BE2C (cell line): ENCODE measurements at places on chromosomes 3 and 15.
A peak's percentile ranks its signal among the peaks of the same experiment; 100 is the strongest.

- DNase-seq = peak; percentile 63
Observed at GRCh38 chr3:152183473-152183872, 85.3 kb upstream of the MBNL1 start.

GRCh38 chr3:82308755-82309154 lies 547.3 kb upstream of the GBE1 start:
- DNase-seq = no peak

- DNase-seq = peak; percentile 33
Observed at GRCh38 chr15:64740311-64741170, 34.8 kb downstream of the RBPMS2 start.

DNA sequence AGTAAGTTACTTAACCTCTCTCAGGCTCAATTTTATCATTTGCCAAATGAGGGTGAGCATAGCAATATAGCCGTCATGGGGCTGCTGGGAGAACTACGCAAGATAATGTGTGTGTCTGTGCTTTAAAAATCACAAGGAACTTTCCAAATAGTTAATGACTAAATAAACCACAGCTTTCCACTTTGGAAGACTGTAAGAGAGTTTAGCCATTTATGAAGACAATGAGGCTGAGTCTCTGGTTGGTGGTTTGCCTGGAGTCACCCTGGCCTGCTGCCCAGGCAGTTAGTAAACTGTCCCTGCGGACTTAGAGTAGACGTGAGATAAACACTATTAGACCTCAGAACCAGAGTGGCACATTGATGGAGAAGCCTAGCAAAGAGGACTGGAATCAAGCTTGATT lies 357.7 kb downstream of the CLSTN2 start:
- peak; percentile 46 for DNase-seq

GRCh38 chr15:92612891-92613290 lies 42.7 kb downstream of the FAM174B start:
- DNase-seq = no peak

DNA sequence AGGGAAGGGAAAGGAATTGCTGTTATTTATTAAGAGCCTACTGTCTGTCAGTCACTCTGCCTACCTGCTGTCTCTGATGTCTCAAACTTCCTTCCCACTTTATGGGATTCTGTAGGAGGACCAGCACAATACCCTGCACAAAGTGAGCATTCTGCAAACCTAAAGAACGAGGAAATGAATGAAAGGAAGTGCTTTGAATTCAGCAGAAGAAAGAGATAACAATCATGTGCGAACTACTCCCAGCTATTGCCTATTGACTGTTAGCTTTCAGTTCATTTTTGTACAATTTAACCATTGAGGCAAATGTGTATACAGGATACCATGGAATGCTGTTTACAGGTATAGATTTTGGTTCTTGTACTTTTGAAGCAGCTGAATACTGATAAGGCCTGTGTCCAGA lies 66.8 kb downstream of the CMSS1 start:
- no peak for DNase-seq

DNA sequence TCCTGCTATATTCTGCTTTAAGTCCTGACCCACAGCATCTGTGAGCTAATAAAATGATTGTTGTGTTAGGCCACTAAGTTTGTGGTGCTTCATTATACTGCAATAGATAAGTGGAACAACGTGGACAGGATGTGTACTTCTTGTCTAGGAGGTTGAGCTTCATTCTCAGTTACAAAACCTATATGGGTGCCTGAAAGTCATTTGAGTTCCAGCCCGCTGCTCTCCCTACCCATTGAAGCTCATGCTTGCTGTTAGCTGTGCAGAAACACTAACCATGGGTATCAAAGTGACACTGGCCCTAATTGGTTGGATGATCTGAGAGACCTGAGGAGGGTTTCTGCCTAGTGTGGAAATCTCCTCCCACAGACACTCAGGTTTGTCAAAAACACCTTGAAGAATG lies 357.2 kb downstream of the PDCD6IP start:
- DNase-seq = no peak

DNA sequence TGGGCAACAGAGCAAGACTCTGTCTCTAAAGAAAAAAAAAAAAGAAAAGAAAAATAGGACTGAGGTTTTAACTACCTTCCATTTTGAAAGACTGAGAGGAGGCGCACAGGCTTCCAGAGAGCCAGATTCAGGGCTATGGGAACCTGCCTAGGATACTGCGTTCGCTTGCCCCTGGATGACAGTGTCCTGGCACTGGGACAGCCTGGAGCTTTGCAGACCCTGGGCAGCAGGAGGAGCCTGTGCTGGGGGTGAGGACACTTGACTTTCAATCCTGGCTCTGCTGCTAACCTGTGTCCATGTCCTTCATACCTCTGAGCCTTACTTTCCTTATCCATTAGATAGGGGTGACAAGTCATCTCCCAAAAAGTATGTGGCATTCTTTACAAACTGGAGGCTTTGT lies 31.2 kb downstream of the CD276 start:
- DNase-seq = no peak

DNA sequence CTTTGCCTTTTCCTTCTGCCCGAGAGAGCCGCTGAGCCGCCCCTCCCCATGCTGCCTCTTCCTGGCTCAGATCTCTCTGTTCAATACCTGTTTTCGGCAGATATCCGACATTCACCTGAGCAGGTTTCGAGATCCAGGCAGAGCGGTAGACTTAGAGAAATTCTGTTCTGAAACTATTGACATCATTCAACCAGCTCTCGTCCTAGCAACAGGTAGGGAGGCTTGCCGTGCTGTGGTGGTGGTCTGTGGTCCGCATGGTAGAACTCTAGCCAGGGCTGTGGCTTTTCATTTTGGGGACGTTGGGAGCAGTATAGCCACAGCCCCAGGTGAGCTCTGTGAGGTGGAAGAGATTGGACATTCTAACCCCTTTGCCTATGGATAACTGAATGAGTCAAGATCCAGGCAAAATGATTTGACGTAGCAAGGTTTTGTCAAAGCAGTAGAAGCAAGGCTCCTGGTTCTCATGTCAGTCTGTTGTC lies 810 bp downstream of the TMEM62 start:
- no peak for DNase-seq

- no peak for DNase-seq
Observed at GRCh38 chr15:60417112-60417511, 19.3 kb upstream of the ANXA2 start.

DNA sequence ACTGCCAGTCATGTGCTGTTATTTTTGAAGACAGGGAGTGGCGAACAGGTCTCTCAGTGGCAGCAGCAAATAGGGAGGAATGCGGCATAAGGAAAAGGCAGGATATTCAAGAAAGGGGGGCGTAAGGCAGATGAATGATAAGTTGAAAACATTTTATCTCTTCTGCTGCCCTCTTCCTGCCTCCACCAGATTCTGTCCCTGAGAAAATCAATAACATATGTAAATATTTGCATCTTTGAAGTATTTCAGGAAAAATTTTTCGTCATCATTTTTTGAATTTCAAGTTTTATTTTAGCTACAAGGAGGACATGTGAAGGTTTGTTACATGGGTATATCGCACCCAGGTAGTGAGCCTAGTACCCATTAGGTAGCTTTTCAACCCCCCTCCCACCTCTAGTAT lies 616.7 kb downstream of the MCTP2 start:
- DNase-seq = no peak

GRCh38 chr3:180017846-180018245 lies 18.9 kb downstream of the PEX5L start:
- no peak for DNase-seq

GRCh38 chr15:70447928-70448698 lies 315.2 kb downstream of the UACA start:
- DNase-seq = peak; percentile 55

DNA sequence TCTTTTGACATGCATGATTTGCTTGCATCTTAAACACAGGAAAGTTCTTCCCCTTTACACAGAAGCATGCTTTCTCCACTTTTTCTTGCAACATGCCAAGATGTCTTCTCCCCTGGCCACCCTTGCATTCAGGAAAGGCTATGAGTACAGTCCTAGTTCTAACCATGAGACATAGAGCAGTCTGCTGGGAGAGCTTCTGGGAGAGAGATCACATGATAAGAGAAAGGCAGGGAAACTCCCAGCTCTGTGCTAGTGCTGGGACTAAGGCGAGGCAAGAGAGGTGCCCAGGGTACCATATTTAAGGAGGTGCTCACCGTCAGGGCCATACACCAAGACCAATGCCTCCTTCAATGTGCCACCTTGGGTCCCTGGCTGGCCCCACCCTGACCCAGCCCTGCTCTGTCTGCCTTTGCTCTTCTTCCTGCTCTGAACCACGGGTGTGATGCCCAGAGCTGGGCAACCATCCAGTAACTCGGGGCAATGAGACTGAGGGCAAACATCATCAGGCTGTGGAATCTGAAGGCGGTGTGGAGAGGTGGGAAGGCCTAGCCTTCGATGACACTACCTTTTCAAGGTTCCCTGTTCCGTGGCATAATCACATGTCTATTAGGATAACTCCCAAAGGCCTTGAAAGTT lies 77.4 kb upstream of the PRR20G start:
- DNase-seq = no peak

GRCh38 chr3:1623896-1624295 lies 474.8 kb upstream of the CNTN4 start:
- no peak for DNase-seq

- DNase-seq = no peak
Observed at GRCh38 chr15:64503197-64503596, 42.8 kb downstream of the ZNF609 start.

DNA sequence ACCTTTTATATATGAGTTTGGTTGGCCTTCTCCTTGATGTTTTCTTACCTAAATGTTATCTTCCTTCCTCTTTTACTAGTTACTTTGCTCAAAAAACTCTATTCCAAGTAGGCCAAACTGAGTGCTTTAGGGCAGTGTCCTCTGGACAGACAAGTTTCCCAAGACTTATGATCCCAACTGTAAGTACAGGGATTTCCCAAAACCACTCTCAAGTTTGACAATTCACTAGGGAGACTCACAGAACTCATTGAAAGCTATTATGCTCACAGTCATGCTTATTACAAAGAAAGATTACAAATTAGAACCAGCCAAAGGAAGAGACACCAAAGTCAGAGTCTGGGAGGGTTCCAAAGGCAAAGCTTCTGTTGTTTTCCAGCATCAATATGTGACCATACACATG lies 534.2 kb upstream of the ALCAM start:
- DNase-seq = no peak

DNA sequence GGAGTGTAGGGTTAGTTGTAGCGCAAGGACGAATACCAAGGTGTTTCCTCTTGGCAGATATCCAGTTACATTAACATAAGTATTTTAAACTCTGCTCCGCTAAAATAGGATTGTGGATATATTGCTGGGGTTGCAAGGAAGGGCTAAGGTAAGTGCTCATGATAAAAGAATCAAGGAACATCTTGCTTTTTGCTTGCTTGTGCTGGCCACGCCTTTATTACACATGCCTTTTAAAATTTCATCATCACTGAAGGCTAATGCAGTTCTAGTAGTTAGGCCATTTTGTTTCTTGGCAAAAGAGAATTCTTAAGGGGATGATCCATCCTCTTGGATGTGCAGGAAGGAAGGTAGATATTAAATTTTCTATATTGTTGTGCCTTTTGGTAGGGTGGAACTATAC lies 415.6 kb upstream of the TPM1 start:
- no peak for DNase-seq

DNA sequence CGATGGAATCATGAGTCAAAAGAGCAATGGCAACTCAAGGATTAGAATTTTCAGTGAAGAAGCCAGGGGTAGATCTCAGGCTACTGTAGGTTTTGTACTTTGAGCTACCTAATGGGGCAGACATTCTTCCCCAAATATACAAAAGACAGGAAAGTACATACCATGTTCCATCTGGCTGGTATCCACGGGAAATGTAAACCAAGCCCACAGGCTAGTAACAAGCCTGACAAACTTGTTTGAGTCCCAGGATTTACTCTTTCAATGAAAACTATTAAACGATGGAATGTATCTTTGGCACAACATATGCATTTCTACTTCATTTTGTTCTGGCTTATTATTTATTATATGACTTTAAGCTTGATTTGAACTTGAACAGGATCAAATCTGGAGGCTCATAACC lies 44.2 kb upstream of the GOLIM4 start:
- no peak for DNase-seq

DNA sequence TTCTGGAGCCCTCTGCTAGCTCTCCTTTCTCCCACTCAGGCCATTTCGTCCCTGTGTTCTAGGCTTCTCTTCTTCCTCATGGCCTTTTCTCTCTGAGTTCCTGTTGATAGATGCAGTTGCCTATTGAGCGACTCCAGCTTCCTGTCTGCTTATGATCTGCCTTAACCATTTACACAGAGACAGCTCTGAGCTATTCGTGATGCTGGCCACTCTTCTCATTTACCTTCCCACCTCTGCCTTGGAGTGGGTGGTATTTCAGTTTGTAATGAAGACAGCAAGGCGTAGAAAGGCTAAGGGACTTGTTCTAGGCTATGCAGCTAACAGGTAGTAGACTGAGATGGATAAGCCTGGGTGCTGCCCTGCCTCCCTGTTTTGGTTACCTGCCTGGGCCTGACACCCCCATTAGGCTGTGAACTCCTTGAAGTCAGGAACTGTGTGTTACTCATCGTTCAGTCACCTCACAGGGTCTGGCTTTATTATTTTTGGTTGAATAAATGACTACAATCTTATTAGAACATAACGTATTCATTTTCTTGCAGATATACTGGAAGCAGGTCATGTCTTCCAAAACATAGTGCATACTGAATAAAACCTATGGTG lies 12.6 kb upstream of the ZBTB47 start:
- no peak for DNase-seq

DNA sequence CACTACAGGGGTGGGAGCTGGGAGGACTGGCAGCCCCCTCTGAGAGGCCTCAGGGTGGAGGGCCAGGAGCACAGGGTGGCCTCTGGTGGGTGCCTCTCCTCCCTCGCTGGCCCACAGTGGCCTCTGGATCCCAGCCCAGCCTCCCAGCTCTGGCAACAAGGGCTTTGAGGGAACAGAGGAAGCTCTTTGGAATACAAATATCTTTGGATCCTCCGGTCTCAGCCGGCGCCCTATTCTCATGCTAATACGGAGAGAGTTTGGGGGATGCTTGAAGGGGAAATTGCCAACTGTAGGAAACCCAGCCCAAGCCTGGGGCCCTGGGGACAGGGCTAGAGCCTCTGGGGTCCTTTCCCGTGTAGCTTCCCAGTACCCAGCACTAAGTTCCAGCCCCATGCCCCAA lies 33.4 kb upstream of the INSYN1 start:
- no peak for DNase-seq

GRCh38 chr15:76107169-76107568 lies 47.4 kb downstream of the TMEM266 start:
- no peak for DNase-seq

- no peak for DNase-seq
Observed at GRCh38 chr3:128287216-128287615, 133.9 kb downstream of the EEFSEC start.

- peak; percentile 76 for DNase-seq
Observed at GRCh38 chr3:71247221-71247957, 336.1 kb downstream of the FOXP1 start.

- DNase-seq = no peak
Observed at GRCh38 chr3:187044867-187045552, 94.3 kb downstream of the RPL39L start.

DNA sequence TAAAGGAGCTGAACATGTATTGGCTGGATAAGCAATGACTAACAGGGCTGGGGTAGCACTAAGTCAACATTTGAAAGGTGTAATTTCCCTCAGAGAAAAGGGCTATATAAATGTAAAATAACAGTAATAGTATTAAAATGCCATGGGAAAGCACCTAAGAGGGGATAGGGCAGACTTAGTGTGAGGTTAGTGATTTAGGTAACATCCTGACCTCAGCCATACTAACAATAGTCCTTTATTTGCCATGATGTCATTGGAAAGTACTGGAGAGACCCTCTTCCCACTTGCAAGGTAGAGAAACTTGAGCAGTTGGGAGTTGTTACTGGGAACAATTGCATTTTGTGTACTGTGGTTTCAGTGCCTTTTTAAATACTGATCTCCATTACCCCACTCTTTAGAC lies 103.4 kb downstream of the LSAMP start:
- no peak for DNase-seq

GRCh38 chr15:29283381-29283780 lies 13.8 kb upstream of the NSMCE3 start:
- no peak for DNase-seq
